ENCODE measurements at places on chromosomes 5 and 9. TPM values are rescaled to one million over a fixed set of nuclear protein-coding genes. Genes with fewer than 3 reads are reported as not detected.

CD274 gene
- 15.2 TPM for total RNA-seq

FBP2 gene
- not detected for total RNA-seq

TMEM252 gene
- not detected for total RNA-seq

SLC6A7 gene
- not detected for total RNA-seq

SPINK14 gene
- not detected for total RNA-seq

ADAMTS6 gene
- 17.1 TPM for total RNA-seq

DEPDC1B gene
- 4.6 TPM for total RNA-seq

EDIL3 gene
- total RNA-seq: under 0.01 TPM

IQGAP2 gene
- total RNA-seq: not detected

DMRT2 gene
- 1.1 TPM for total RNA-seq

Measured in tracheal epithelial cell (primary cell).